Foreskin fibroblast (primary cell): ENCODE measurements at places on chromosomes 2 and 18.

- DNase-seq, result no peak
These were observed 47.4 kb downstream of the MMADHC start for GRCh38 chr2:149540138-149540537.

GRCh38 chr18:28771849-28772248, 594.9 kb upstream of the CDH2 start:
- no peak for DNase-seq

- no peak for DNase-seq
These were observed 930.7 kb upstream of the CELF4 start for GRCh38 chr18:38496222-38496793.

GRCh38 chr18:51154431-51155063, 42.9 kb downstream of the MEX3C start:
- no peak for DNase-seq

- no peak for DNase-seq
These were observed 33.5 kb upstream of the CRIM1 start for GRCh38 chr2:36322108-36322507.

DNA sequence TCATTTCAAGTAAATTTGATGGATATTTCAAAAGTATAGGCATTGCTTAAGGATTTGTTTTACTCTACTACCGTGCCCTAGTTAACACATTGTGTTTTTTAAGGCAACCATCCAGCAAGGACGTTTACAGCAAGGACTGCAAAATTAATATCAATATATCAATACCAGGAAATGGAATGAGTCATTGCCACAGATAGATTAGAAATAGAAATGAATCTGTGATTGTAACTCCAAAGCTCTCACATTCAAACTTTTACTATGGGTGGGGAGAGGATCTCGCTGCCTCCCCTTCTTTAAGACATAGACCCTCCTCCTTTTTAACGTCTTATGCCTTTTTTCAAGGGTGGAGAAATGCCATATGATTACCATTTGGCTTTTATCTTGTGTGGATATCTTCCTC, 3.8 kb downstream of the CD28 start:
- no peak for DNase-seq

- DNase-seq, result no peak
These were observed 790.4 kb downstream of the TSN start for GRCh38 chr2:122545821-122546220.

DNA sequence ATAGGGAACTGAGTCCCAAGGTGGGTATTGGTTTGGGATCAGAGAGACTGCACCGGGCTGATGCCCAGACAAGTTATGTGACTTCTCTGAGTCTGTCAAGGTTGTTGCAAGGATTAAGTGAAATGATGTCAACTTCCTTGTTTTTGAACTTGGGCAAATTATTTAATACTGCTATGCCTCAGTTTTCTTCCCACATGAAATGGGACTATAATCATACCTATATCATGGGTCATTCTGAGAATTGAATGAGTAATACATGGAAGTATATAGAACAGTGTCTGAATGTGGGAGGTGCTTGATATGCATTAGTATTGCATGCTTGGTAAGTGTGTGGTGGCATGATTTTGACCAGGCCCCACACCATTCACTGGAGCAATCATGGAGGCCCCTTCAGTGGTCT, 99.0 kb downstream of the PRKCE start:
- DNase-seq, result no peak

- DNase-seq, result no peak
These were observed 17.1 kb downstream of the DPP4 start for GRCh38 chr2:162056796-162057399.

DNA sequence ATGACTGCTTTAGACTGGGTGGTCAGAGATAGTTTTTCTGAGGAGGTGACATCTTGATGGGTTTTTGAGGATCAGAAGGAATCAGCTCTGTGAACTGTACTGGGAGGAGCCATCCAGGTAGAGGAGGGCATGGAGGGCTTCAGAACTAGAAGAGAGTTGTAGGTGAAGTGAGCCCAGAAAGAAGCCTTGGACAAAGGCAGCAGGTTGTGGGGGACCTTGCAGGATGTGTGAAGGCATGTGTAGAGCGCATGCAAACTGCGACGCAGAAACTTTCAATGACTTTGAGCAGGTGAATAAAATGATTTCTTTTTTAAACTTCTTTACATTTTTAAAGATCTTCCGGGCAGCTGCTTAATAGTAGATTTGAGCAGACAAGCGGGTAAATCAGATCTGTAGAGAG, 83.9 kb upstream of the SIX2 start:
- DNase-seq, result no peak

- DNase-seq, result no peak
These were observed 114.7 kb downstream of the GULP1 start for GRCh38 chr2:188406414-188406813.

GRCh38 chr2:197704434-197705120, 592 bp upstream of the MARS2 start:
- no peak for DNase-seq

DNA sequence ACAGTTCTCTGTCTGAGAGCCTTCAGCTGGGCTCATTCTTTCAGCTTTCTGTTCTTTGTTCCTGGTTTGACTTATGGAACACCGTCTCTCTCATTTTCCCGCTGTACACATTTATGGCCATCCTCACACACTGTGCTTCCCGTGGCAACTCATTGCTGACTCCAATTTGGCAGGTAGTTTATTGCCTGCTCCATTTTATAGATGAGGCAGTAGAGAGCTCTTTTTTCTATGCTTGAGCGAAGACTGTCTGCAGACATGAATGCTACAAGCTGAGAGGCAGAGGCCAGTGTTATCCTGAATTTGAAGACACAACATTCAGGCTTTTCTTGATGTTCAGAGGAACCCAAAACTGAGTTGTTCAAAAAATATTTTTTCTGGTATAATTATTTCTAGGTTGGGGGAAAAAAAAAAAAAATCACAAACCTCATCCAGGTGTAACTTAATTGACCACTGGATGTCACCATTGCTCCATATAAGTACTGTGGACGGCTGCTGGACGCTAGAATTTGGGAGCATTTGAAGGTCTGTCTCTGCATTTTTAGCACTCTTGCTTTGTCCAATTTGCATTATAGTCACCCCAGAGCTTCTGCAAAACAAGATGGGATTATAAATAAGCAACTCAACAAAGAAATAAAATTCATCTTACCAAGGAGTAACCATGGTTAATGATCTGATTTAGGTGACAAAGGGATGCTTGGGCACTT, 83.5 kb downstream of the HRH4 start:
- peak; percentile 42 for DNase-seq

DNA sequence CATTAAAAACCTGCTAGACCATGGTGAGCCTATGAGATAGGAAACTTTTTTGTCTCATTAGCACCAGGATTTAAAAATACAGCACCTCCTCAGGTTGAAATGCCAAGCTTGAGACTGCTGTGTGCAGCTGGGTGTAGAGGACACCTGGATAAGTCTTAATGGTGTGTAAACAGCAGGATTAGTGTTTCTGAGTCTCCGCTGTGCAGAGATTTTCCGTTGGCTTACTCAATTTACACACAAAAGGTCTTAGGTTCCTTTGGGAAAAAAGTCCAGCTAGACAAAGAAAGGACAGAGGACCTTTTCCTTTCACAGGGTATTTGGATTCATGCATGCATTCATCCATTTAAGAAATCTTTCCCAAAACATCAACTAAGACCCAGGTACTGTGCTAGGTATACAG, 168.1 kb downstream of the NRXN1 start:
- DNase-seq, result no peak

DNA sequence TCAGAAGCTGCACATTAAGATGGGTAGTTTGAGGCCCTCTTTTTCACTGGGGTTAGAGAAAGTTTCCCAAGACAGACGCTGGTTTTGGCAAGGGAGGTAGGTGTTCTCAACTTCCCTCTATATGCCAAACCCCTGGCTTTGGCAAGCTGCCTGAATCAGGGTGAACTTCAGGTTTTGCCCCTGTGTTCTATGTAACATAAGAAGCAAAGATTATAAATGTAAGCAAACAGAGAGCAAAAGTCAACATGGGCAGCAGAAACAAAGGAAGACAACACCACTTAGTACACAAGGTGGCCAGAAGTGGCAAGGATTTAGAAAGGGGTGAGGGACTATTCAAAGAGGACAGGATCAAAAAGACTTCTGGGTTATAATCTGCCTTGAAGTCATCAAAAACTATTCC, 70.5 kb upstream of the TFCP2L1 start:
- no peak for DNase-seq

- DNase-seq, result no peak
These were observed 72.7 kb upstream of the FAM136A start for GRCh38 chr2:70374616-70375015.

DNA sequence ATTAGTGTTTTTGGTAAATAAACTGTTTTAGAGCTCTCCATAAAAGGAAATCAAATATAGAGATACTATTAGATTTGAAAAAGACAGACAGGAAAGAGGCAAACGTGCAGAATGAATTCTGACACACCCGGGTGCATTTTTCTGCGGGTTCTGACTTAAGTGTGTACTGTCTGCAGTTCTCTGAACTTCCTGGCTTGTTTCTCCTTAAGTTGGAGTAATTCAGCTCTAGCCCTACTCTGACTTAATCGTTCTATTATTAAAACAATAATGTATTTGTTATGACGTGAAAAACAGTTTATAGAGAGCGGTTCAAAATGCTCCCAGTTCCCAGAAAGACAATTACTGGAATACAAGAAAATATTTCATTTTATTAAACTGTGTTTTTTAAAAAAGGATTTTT, 305.9 kb downstream of the ARHGAP15 start:
- DNase-seq, result peak; percentile 14

GRCh38 chr2:55885127-55885943, 38.2 kb downstream of the EFEMP1 start:
- peak; percentile 89 for DNase-seq

- DNase-seq, result peak; percentile 41
These were observed 1.4 kb downstream of the CCDC85A start for GRCh38 chr2:56185101-56185581.

DNA sequence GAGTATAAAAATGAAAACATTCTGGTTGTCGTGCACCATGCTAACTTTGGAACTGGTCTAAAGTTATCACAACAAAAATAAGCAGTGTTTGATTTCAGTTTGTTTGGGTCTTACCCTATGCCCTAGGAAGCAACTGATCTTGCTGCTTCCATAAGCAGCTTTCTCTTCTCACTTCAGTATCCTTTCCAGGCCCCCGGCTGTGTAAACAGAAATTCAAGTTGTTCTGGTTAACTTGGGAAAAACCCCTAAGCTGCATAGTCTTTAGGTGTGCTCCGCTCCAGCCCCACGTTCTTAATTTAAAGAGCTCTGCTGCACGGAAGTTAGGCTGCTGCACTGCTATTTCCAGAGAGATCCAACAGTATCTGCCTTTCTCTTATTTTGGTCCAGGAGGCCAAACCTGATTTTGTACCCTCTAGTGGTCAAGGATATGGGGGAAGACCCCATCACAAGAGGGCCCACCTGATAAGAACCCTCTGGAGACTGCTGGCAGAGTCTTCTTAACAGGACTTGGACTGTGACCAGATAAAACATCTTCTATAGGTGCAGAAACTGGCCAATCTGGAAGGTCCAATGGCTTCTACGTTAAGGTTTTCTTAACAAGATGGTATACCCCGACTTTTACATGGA, 69.1 kb downstream of the FEZ2 start:
- DNase-seq, result no peak

DNA sequence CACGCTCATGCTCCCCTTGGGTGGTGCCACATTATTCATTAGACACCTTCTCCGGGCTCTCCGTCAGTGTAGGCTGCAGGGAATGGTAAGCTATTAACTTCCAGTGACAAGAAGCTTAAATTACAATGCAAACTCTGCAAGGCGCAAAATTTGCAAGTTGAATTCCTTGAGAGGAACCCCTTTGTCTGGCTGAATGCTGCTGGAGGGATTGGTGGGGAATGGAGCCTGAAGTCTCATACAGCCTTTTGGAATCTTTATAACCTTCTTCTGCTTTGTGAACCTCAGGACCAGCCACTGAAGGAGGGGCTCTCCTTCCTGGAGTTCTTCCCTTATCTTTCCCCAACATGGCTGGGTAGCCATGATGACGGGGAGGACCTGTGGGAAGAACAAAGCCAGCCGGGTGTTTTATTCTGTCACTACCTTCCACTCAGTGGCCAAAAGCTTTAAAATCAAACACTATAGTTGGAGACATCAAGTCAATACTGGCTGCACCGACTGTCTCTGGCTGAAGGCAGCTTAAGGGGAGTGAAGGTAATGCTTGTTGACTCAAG, 220.9 kb upstream of the EPHA4 start:
- no peak for DNase-seq

DNA sequence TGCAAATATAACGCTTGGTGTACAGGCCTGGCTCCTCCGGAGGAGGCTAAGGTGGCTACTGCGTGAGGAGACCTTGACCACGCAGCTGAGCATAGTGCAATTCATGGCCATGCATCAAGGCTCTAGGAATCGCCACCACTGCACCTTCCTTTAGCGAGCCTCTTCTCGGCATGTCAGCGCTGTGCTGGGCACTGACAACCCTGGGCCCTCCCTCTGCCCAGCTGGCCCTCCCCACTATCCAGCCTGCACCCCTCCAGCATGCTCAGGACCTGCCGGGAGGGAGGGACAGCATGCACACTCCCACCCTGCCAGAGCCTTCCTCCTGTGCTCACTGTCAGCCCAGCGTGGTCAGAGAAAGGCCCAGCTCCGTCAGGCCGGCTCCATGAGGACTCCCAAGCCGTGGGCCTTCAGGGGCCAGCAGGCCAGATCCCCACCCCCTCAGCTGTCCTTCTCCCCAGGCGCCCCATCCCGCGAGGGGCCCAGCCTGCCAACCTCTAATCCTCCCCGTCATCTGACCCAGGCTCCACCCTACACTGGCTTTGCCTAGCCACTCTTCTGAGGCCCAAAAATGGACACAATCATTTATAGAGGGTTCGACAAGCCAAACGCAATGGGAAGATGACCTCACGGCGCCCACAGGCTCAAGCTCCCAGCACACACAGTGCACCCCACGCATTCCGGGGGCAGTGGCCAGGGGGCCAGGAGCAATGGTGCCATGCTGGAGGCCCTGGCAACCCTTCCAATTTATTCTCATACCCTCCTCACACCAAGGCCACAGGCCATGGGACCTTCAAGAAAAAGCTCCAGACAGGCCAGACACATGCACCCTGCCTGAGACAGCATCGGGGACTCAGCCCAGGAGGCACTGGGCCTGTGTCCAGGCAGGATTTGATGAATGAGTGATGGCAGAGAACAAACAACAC, 3.5 kb downstream of the BIN1 start:
- DNase-seq, result no peak

DNA sequence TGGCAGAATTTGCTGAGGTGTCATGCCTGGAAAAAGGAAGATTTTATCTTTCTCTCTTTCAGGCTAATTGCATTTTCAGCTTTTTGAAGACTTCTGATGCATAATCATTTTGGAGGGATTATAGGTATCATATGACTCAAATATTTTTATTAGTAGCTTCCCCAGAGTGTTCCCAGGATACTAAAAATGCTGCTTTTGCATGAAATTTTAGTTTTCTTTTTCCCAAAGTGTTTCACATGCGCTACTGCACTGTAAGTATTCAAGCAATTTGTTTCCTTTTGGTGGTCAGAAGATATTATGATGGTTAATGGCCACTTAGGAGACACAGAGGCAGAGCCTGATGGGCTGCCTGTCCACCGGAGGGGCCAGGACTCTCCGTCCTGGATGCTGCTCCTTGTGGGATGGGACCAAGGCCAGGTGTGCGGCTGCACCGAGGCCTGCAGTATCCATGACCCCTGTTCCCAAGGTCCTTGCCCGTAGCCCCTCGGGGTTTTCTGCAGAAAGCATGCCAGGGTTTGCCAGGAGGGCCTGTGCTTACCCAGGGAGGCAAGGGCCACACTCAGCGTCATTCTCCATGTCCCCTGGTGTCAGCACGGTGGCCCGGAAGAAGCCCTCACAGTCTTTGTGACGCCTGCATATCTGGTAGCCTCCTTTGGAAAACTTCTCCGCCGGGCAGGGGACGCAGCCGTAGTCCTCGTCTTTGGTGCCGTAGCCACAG, 60.2 kb downstream of the EDAR start:
- no peak for DNase-seq
